Germinal center (tissue), 1 donor: ENCODE measurements at places on chromosomes 6 and 20.

- DNase-seq = no peak
Observed at GRCh38 chr20:6502999-6503398, 264.5 kb upstream of the BMP2 start.

DNA sequence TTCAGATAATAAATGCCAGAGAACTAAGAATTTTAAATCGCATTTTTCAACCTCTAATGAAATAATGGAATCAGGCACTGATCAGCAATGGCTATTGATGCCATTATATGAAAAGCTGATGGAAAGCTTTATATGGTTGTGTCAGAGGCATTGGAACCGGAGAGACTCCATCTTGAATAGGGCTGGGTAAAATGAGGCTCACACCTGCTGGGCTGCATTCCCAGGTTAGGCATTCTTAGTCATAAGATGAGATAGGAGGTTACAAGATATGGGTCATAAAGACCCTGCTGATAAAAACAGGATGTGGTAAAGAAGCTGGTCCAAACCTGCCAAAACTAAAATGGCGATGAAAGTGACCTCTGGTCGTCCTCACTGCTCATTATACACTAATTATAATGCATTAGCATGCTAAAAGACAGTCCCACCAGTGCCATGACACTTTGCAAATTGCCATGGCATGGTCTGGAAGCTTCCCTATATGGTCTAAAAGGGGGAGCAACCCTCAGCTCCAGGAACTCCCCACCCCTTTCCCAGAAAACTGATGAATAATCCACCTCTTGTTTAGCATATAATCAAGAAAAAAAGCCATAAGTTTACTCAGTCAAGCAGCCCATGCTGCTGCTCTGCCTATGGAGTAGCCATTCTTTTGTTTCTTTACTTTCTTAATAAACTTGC is 40.2 kb upstream of the CD83 start:
- no peak for DNase-seq

- DNase-seq = no peak
Observed at GRCh38 chr6:118269659-118270058, 278.4 kb upstream of the PLN start.

GRCh38 chr6:159508931-159509330 is 184.1 kb downstream of the SOD2 start:
- no peak for DNase-seq

DNA sequence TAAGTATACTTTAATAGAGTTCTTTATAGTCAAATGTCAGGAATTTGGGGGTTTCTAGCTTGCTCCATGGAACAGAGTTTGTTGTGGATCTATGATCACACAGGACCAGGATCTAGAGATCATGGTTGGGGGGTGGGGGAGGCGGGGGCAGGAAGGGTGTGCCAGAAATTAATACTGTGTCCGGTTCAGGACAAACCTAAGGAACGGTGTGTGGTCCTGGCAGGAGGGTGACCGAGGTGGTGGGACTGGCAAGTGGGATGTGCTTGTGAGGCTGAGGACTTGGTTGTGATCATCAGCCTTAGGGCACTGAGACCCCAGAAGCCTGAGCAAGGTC is 27.9 kb downstream of the GSTA3 start:
- no peak for DNase-seq

GRCh38 chr20:37395921-37396415 is 50.0 kb downstream of the SRC start:
- no peak for DNase-seq

- DNase-seq = no peak
Observed at GRCh38 chr20:7930343-7930742, 9.9 kb downstream of the HAO1 start.

DNA sequence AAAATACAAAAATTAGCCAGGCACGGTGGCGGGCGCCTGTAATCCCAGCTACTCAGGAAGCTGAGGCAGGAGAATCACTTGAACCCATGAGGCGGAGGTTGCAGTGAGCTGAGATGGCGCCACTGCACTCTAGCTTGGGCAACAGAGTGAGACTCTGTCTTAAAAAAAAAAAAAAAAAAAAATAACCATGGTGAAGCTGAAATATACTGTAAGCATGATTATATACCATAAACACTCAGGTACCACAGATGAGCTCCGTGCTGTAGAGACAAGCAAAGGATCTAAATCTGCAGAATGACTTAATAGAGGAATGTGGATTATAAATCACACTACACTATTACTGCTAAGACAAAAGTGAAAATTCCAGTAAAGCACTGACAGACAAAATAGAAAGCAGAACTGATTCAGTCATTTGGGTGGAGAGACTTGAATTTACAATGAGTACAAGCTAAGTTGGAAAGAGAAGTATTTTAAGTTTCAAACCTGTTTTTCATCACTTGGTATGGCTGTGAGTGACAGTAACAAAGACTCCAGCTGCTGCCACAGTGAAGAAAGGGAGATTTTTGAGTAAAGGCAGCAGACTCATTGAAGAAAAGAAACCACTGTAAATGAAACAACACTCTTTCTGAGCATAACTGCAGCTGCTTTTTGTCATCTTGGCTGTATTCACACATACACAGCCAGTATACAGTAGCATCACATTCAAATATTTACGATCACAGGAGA is 322.1 kb downstream of the RNGTT start:
- peak; percentile 40 for DNase-seq

DNA sequence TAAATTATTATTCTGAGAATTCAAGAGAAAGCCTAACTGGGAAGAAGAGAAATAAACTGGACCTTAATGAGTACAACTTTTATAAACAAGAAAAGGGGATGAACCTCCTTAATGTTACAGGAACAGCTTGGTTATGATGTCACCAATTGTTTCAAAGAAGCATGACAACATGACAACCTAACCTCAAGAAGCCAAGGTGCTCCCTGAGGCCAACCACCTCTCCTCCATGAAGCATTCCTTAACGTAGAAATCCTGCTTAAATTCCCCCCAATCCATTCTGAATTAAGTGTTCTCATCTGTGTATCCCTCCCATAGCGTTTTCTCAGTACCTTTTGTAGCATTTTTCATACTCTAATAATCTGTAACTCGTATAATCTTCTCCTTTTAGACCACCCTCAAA is 1.7 kb downstream of the HBS1L start:
- DNase-seq = no peak

DNA sequence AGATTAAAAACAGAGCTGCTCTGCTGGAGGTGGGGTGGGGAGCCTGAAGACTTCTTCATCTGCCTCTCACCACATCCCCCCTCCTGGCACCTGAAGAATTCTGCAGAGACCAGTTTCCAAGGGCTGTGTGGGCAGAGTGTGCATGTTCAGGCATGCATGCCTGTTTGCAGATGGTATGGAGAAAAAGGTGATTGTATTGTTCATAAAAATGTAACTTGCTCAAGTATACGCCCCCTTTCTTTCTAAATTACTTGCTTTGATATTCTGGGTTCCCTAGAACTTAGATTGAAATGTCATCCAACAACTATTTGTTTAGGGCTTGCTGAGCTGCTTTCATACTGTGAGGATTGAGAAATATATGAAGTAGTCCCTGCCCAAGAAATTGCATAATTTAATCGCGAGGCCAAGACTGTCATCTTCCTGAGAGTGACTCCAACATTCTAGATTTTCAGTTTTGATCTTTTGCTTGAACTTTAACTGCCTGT is 83.6 kb downstream of the LCA5 start:
- no peak for DNase-seq

DNA sequence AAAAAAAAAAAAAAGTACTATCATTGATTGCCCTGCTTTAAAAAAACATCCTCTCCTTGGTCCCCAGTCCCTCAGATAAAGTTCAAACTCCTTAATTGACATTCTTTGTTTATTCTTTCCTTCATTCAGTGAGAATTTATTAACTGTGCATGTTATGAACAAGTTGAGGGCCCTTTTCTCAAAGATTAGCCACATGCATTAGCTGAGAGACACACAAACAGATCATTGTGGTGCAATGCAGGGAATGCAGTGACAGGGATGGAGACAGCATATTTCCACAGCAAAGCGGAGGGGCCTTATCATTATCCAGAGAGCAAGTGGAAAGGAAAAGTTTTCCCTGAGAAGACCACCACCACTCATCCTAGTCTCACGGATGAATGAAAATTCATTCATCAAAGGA is 21.9 kb upstream of the IPCEF1 start:
- no peak for DNase-seq

DNA sequence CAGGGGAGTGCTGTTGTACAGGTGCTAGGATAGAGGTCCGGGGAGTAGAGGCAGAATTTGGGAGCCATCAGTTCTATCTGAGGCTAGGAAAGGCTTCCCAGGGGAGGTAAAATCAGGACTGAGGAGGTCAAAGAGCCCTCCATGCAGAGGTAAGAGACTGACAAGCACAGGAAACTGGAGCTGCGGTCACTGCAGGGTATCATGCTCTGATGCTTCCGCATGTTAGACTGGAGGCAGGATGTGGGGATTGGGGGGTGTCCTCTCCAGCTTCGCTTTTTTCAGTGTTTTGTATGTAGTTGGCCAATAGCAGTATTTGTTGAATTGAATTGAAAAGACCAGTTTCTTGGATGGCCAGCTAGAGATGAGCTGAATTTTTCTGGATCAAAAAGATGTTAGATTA is 87.8 kb downstream of the SLC22A3 start:
- no peak for DNase-seq

GRCh38 chr6:43916924-43917877 is 147.2 kb downstream of the VEGFA start:
- no peak for DNase-seq

GRCh38 chr20:52933867-52934266 is 38.3 kb upstream of the TSHZ2 start:
- no peak for DNase-seq

- DNase-seq = peak; percentile 36
Observed at GRCh38 chr6:150143516-150144293, 861 bp downstream of the PPP1R14C start.

- no peak for DNase-seq
Observed at GRCh38 chr20:59466107-59466815, 138.1 kb upstream of the PHACTR3 start.

DNA sequence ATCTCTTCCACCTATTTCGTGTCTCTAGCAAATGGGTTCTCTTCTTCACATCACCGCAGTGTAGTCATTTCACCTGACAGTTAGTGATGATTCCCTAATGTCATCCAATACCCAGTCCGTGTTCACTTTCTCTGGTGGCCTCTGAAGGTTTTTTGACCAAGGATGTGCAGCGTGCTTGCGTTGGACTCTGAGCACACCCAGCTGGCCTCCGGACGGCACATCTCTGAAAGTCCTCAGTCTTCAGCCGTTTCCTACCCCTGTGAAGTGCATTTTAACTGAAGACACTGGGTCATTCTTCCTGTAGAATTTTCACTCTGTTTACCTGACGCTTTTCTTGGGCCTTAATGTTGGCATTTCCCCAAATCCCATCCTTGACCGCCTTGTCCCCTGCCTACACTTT is 98.7 kb downstream of the ERMARD start:
- DNase-seq = no peak

DNA sequence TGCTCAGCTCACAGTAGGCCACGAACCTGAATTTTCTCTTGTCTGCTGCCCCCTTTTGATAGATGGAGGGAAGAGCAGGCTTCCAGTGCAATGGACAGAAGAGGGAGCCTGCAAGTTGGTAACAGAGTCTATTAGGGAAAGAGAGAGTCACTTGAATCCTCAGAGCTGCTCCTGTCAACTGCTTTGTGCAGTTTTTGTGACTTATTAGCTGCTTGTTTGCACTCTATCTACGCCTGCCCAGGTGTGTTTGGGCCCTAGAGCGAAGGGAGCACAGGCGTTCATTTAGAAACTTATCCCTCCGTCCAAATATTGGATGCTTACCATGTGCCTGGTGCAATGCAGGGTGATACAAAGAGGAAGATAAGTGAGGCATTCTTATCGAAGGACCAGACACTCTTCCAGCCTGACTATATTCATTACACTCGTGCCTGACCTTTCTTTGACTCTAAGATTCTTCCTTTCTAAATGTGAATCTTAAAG is 11.6 kb upstream of the SLC2A12 start:
- peak; percentile 76 for DNase-seq

DNA sequence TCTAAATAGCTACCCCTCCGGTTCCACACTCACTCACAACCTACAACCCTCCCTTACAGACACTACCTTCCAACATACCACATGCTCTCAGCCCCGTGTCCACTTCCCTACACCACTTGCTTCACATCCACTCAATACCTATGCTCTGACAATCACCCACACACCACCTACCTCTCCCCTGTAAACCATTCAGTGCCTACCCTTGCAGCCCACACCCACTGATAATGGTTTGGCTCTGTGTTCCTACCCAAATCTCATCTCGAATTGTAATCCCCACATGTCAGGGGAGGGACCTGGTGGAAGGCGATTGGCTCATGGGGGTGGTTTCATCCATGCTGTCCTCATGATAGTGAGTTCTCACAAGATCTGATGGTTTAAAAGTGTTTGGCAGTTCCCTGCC is 9.8 kb upstream of the ZNF343 start:
- DNase-seq = no peak

DNA sequence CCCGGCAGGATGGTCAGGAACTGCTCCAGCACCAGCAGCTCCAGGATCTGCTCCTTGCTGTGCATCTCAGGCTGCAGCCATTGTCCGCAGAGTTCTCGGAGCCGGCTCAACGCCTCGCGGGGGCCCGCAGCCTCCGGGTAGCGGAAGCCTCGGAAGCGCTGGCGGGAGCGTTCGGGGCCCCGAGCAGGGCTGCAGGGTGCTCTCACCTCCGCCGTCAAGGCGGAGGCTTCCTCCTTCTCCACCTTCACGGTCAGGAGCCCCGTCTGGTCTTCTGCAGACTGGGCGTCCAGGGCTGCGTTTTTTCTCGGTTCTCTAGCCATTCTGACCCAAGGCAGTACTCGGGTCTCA is 434 bp downstream of the ZKSCAN4 start:
- peak; percentile 50 for DNase-seq

DNA sequence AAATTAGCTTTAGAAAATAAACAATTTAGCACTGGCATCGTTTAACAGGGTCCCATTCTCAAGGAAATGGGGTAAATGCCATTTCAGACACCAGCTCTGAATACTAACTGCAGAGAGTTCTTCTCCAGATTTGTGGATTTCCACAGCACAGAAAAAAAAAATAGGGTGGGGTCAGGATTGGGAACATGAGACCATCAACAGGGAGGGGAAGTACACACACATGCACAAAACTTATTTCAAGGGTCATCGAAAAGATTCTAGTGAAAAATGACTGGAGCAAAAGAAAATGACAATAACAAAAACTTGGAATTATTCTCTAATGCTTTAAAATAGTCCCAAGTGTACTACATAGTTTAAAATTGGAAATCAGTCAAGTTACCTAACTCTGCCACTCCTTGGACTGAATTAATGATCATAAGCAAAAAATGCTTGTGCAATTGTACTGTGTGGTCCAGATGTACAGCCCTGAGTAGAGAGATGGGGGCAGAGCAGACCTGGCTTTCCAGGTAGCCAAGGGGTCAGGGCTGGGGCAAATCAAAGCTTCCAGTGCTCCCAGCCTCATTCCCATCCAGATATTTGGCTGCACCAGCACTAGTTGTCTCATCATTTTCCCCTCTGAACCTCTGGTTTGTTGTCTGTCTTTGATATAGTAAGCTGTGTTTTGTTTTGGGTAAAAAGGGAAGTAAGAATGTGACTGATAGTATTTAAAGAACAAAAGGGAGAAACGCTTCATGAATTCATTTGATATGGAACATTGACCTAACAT is 152.4 kb downstream of the SOBP start:
- DNase-seq = peak; percentile 65

- no peak for DNase-seq
Observed at GRCh38 chr6:6975459-6976111, 132.2 kb upstream of the RREB1 start.
